Right hindlimb (tissue), 1 donor: ENCODE measurements at places on chromosomes 7 and 10.

GRCh38 chr10:53843736-53844362, 957.2 kb downstream of the PCDH15 start:
- DNase-seq, result no peak

- DNase-seq, result no peak
Observed at GRCh38 chr7:131921016-131921415, 364.6 kb upstream of the PODXL start.

DNA sequence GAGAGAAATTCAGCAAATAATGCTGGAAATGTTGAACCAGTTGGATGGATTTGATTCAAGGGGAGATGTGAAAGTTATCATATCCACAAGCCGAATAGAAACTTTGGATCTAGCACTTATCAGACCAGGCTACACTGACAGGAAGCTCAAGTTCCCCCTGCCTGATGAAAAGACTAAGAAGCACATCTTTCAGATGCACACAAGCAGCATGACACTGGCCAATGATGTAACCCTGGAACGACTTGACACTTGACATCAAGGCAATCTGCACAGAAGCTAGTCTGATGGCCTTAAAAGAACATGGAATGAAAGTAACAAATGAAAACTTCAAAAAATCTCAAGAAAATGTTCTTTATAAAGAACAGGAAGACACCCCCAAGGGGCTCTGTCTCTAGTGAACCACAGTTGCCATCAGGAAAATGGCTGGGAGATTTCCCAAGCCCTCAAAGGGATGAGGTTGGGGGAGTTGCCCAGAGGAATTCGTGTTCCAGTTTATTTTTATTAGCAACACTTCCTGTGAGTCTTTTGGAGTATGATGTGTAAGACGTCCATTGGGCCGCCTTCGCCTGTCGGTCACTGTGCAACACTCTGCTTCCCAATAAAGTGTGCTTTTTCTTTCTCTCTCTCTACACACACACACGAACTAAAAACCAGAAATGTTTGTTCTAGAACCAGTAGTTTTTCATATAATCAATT, 200.0 kb downstream of the HIBADH start:
- DNase-seq, result no peak

DNA sequence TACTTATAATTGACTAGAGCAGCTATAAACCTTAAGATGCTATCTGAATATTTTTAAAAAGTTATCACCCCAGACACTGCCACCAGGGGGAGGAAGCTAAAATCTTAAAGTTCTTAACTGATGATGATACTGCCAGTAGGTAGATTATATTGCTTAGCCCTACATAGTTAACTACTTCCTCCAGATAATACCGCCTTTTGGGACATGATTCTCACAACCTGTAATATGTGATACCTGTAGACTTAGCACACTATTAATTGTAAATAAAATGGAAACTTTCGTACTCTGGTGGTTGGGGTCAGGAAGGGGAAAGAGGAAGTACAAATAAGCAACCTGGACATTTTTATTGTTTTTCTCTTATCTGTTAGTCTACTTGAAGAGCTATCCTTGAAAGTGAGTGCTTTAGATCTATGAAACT, 268.9 kb downstream of the ADK start:
- no peak for DNase-seq

DNA sequence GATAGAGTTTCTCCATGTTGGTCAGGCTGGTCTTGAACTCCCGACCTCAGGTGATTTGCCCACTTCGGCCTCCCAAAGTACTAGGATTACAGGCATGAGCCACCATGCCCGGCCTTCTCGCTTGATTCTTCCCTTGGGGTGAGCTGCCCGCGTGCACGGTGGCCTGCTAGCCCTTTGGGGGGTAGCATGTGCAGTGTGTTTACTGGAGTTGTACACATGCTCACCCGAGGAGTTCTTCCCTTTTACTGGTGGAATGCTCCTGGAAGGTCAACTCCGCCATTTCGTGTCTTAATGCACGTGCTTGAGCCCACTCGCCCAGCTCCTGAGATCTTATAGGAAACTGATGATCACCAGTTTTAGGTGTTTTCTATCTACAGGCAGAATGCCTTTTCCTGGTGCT, 17.0 kb upstream of the ADAMTS14 start:
- peak; percentile 16 for DNase-seq

DNA sequence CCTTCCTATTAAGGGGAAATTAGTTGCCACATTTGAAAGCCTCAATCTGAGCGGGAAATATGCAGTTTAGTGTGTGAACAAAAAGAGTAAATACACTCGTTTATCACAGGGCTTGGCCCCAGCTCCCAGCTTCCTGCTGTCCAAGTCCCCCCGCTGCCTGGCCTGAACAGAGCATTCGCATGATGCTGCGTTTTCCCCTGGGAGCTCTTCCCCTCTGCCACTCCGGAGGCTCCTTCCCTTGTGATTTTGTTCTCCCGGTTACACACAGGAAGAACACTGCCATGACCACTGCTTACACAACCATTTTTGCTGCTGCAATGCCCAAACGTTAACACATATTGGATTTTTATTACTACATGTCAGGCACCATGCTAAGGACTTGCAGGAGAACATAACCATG, 120.7 kb upstream of the ADARB2 start:
- no peak for DNase-seq

DNA sequence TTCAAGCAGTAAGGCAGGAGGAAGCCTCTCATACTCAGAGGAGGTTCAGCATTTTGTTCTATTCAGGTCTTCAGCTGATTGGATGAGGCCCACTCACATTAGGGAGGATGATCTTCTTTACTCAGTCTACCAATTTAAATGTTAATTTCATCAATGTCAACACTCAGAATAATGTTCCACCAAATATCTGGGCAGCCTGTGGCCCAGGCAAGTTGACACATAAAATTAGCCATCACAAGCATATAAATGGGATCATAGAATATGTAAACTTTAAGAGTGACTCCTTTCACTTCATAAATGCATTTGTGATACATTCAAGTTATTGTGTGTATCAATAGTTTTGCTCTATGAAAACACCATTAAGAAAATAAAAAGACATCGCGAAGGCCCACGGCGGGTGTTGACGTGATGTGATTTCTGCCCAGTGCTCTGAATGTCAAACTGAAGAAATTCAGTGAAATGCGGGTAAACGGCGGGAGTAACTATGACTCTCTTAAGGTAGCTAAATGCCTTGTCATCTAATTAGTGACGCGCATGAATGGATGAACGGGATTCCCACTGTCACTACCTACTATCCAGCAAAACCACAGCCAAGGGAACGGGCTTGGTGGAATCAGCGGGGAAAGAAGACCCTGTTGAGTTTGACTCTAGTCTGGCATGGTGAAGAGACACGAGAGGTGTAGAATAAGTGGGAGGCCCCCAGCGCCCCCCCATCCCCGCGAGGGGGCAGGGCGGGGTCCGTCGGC, 536.1 kb upstream of the AUTS2 start:
- no peak for DNase-seq

DNA sequence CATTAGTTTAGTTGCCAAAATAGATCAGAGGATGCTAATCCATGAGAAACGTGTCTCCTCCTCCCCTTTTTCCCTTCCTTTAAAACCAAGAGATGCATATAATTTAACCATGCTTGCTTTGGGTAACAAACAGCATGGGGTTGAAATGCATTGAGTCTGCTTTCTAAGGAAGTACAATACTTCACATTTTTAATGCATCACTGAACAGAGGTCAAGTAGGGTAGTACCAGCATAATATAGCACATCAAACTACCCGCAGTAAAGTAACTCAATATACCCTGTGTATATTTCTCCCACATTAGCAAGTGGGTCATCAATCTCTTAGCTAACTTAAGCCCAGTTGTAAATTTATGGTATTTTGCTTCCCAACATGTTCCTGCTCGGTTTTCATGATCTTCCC, 239.3 kb upstream of the SEMA3C start:
- DNase-seq, result no peak

DNA sequence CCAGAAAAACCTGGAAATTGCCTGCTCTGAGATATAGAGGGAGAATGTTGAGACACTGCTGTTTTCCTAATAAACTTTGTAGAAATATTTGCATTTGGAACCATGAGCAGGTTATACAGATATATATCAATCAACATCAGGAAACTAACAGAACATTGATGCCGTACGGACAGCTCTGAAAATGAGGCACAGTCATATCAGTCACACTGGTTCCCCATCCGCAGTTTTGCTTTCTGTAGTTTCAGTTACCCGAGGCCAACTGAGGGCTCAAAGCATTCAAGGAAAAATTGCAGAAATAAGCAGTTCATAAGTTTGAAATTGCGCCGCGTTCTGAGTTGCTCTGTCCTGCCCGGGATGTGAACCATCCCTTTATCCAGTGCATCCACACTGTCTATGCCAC, 137.9 kb downstream of the KLF6 start:
- DNase-seq, result no peak

DNA sequence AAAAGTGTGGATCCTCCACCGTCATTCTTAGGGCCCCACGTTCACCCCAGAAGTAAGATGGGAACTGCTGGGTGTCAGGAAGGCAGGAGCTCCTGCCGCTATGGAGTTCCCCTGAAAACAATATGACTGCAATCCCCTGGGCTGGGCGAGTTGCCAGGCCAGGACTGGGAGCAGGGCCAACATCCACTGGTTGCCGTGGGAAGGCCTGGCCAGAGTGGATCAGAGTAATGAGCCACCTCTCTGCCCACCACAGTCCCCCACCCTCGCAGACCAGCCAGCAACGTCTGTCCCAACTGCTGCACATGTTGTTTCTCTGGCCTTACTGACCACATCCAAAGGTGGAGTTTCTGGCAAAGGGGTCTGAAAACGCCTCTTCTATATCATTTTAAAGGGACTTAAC, 86.6 kb downstream of the STRA8 start:
- peak; percentile 74 for DNase-seq

DNA sequence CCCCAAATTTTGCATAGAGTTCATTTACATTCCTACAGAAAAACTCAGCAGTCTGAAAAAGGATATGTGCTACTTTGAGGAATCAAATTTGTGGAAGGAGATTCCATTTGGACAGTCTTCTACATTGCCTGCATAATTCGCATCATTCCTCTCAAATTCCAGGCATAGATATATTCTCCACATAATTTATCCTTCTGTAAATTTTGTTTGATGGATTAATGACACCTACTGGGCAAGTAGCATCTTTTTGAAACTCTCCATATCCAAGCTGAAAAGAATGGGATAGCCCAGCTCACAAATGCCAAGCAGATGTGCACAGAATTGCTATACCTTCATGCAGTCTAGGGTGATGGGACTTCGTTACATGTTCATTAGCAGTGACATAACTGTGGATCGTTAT, 515.3 kb downstream of the AUTS2 start:
- no peak for DNase-seq

GRCh38 chr7:50317221-50317678, 12.7 kb downstream of the IKZF1 start:
- DNase-seq, result no peak

DNA sequence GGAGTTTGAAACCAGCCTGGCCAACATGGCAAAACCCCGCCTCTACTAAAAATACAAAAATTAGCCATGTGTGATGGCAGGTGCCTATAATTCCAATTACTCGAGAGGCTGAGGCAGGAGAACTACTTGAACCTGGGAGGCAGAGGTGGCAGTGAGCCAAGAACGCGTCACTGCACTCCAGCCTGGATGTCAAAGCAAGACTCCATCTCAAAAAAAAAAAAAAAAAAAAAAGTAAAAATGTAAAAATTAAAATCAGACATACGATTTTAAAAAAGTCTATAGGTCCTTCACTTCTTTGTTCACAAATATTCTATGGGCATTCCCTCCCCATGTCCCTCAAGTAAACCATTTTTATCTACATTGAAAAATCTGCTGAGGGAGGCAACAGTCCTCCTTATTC, 34.9 kb upstream of the TLL2 start:
- no peak for DNase-seq

- DNase-seq, result no peak
Observed at GRCh38 chr7:6056616-6057015, 25.4 kb downstream of the ANKRD61 start.

DNA sequence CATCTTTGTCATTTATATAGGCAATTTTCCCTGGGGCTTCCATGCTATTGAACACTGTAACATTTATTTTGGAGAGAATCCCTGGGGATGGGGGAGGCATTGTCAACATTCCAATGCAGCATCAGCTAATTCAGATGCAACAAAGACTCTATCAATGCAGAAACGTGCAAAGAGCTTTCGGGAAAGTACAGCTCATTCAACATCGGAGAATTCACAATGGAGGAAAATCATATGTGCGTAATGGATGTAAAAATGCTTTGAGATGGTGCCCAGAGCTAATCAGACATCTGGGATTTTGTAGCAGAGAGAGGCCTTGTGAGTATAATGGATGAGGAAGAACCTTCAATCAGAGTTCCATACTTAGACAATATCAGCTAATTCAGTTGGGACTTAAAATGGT, 28.3 kb upstream of the FIS1 start:
- DNase-seq, result no peak

GRCh38 chr7:26508917-26509316, 217.3 kb downstream of the SNX10 start:
- DNase-seq, result no peak

DNA sequence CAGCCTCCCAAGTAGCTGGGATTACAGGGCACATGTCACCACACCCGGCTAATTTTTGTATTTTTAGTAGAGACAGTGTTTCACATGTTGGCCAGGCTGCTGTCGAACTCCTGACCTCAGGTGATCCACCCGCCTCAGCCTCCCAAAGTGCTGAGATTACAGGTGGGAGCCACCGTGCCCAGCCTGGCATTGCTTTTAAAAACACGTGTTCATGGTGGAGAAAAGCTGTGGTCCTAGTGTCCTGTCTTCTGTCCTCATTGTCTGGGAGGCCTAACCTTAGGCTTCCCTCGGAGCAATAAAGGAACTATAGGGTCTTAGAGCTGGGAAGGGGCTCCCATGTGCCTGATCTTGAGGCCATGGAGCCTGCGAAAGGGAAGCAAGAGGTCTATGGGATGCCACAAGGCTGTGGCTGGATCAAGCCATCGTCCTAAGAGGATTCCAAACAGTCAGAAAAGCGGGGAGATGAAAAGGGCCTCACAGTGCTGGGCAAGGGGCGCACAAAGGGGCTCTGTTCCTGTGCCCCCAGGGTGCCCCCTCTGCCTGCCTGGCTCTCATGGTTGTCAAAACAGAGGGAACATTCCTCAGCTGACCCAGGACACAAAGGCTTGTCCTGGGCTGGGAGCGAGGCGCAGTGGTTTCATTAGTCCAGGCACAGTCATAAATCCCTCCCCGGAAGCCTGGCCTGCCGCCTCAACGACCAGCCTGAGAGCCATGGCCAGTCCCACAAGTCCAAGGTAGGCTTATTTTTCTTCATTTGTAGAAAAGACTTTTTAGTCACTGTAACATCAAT, 106.6 kb upstream of the TNS3 start:
- no peak for DNase-seq

- peak; percentile 8 for DNase-seq
Observed at GRCh38 chr7:31102151-31102972, 50.3 kb downstream of the ADCYAP1R1 start.

DNA sequence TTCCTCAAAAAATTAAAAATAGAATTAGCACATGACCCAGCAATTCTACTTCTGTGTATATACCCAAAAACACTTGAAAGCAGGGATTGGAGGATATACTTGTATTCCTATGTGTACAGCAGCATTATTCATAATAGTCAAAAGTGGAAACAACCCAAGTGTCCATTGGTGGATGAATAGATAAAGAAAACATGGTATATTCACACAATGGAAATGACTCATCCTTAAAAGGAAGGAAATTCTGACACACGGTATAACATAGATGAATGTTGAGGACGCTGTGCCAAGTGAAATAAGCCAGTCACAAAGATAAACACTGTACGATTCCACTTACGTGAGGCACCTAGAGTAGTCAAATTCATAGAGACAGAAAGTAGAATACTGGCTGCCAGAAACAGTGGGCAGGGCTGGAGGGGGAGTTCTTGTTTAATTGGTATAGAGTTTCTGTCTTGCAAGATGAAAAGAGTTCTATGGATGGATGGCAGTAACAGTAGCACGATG, 26.6 kb upstream of the KAT6B start:
- DNase-seq, result no peak
